ENCODE measurements at places on chromosomes 6 and 20.

GRCh38 chr6:148746363-148747144 lies at the start of gene UST:
TSS of gene UST (plus strand) at chr6:148747030. CDS start at chr6:148747431, 401 bp downstream.
- peak; percentile 31 for DNase-seq

GRCh38 chr20:8284902-8285301 lies 152.8 kb downstream of the PLCB1 start:
- no peak for DNase-seq

DNA sequence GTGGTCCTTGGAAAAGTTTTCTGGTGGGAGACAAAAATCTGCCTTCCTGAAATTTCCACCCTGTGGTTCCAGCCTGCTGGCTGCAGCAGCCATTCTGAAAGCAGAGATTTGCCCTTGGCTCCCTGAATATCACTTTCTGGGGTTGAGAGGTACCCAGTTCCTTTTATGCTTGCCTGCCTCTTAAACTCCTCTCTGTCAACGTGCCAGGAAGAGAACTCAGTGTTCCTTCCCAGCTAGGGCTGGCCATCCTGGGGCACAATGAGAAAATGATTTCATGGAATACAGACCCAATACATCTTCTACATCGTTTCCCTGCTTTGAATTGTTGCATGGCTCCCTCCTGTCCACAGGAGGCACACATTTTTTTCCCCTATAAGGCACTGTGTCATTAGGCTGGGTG lies 1.6 kb upstream of the DSN1 start:
- no peak for DNase-seq

GRCh38 chr20:44245977-44246376 lies 1.1 kb upstream of the GDAP1L1 start:
- DNase-seq, result no peak

GRCh38 chr6:148214667-148215066 lies 128.0 kb upstream of the SASH1 start:
- no peak for DNase-seq

DNA sequence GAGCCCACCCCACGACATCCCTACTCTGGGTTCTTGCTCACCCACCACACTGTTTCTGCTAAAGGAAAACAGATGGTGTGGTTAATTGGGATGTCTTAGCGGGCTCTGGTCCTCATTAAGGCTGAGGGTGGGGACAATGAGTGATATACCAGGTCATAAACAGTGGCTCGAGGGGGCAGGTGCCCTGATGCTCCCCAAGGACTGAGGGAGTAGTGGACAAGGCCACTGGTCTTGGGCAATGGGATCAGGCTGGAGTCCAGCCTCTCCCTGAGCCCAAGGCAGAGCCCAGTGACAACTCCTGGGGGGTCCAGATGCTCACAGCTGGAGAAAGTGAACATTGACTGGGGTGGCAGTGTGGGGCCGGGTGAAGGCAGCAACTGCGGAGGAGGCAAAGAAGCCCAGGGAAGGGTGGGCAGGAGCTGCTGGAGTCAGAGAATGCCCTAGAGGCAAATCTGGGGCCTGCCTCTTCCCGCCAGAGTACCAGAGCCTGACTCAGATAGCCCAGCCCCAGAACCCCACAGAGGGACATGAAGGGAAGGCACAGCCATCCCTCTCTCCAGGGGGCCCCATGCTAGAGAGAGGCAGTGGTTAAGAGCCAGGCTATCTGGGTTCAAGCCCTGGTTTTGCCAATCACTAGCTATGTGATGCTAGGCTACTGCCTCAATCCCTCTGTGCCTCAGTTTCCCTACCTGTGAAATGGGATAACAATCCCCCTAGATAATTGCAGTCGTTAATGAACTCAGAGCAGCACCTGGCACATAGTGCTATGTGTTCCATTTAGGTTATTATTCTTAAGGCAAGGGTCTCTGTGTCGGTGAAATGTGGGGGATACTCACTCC lies 72.3 kb downstream of the MRPL14 start:
- DNase-seq, result no peak

DNA sequence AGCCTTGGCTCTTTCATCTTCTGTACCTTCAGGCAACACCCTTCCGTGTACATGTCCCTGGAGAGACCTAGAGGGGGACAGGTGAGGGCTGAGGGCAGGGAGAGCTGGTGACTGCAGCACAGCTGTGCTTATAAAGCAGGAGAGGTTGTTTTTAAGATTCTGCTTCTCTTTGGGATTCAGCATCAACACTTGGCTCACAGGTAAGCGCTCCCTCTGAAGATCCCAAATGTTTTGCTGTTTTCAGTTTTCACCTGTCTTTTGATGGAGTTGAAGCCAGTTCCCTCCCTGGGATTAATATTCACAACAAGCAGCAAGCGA lies 19.4 kb upstream of the TRAF3IP2 start:
- no peak for DNase-seq

- no peak for DNase-seq
Measured at GRCh38 chr20:39849664-39850063, 839.4 kb downstream of the MAFB start.

GRCh38 chr6:167742719-167743303 lies 83.9 kb upstream of the AFDN start:
- no peak for DNase-seq

DNA sequence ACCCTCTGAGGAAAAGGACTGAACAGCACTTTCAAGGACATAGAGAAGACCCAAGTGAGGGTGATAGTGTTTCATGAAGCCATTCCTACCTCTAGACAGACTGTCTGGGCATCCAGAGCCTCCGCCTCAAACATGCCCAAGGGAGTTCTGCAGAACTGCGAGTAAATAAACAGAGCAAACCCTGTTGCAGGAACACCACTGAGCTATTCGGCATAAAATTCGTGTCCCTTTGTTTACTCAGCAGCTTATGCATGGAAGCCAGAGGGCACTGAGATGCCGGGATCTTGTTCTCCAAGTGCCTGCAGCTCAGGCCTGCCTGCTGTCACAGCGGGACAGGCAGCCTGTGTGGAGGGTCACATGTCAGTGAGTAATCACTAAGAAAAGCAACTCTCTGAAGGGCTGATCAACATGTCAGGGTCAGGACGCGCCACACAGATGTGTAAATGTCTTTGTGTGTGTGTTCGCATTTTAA lies 164.9 kb upstream of the HEY2 start:
- DNase-seq, result no peak

DNA sequence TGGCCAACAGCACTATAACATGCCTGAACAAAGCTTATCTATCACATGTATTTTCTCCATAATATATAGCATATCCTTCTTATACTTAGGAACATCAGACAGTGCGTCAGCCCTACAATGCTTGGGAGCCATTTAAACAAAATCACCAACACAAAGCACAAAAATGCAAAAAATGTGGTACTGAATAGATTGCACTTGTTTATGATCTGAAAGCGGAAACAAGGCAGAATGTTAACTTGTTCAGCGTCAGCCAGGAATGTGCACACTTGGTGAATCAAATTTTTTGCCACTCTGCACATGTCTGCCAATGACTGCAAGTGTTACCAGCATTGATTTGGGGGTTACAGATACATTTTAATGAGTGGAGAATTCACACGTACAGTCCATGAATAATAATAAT lies 14.8 kb downstream of the SLC35A1 start:
- DNase-seq, result no peak

GRCh38 chr6:41966961-41967311 lies 25.3 kb upstream of the CCND3 start:
- DNase-seq, result no peak

DNA sequence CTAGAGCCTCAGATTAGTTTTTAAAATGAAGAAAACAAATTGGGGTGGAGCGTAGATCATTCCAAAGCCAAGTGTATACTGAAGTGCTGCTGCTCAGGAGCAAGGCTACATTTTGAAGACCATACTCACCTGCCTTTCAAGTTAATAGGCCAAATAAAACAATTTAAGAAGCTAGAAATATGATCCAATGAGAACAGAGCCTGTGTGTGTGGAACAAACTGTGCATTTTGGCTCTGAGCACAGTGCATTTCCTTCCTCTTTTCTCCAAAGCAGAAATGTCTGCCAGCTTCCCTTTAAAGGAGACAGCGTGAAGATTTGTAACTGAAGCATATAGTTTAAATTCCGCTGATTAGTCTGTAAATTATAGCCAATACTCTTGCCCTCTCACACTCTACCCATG lies 3.2 kb upstream of the IFNGR1 start:
- DNase-seq, result no peak

DNA sequence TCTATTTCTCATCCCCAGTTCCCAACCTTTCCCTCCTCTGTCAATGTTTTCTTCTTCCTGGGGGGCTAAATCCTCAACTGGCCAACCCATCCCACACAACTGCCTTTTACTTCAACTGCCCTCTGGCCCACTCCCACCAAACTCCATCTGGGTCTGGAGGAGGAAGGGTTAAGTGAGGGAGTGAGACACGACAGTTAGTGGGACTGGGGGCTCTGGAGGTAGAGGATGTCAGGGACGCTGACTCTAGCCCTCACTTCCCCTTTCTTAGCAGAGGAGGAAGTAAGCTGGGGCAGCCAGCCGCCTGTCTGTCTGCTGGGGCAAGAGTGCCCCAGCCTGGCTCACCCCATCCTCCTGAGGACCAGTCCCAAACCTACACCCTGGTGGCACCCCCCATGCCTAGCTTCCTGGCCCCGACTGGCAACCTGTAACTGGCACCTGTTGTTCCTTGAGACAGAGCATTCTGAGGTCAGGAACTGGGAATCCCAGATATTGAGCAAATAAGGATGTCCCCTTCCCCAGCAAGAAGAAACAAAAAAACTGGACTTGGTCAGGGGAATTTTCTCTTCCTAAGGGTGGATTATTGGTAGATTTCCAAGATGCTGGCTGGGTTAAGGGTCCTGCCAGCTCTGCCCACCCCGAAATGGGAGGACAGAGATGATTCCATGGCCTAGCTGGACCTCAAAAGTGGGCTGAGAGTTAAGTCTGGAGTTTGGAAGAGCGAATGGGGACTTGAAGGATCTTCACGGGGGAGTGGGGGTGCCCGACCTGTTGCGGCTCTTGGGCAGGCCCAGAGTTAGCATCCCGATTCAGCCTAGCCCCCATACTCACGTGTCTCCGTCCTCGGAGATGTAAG lies 971 bp downstream of the NFKBIE start:
- DNase-seq, result no peak

GRCh38 chr6:48476257-48476656 lies 365.3 kb upstream of the PTCHD4 start:
- DNase-seq, result no peak

DNA sequence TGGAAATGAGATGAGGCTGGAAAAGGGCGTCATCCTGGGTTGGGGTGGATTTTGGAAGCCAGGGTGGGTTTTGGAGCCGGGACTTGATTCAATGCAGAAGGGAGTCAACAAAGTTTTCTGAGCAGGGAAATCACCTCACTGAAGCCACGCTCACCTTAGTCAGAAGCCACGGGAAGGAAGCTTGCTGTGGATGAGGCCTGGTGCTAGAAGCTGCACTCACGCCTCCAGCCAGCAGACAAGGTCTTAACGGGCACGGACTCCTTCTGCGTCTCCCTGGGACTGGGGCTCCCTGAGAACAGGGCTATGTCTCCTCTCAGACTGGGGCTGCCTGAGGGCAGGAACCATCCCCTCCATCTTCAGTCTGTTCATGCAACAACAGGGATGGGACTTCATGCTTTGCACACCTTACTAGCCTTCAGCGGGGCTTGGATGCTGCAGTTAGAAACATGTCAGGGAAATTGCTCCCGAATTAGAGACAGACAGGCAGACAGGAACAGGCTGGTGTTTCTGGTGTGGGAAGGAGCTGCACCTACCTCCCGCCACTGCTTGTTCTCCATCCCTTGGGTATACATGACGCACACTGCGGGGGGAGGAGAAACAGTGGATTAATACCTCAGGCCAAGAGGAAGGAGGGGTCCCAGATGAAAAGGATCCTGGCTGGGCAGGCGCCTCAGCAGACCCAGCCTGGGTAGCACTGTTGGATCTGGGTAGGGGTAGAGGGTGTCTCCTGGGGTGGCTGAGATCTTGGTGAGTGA lies 17.5 kb downstream of the CPNE5 start:
- no peak for DNase-seq

- DNase-seq, result no peak
Measured at GRCh38 chr6:138815221-138815620, 19.3 kb downstream of the ECT2L start.

DNA sequence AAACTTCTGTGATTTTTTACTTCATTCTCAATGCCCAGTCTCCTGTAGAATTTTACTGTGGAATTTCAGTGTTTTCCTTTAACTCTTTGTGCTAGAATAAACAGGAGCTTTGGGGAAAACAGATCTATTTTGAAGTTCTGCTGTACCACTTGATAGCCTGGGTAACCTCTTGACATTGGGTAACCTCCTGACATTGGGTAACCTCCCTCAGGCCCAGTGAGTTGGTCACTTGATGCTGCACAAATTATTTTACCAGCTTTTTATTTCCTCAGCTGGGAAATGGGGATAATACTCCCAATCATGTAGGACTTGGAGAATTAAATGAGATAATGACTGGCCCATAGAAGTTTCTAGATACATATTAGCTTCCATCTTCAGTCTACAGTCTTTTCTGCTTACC lies 137.3 kb upstream of the TOP1 start:
- no peak for DNase-seq

GRCh38 chr6:134421501-134421900 lies 103.6 kb upstream of the SGK1 start:
- DNase-seq, result no peak

DNA sequence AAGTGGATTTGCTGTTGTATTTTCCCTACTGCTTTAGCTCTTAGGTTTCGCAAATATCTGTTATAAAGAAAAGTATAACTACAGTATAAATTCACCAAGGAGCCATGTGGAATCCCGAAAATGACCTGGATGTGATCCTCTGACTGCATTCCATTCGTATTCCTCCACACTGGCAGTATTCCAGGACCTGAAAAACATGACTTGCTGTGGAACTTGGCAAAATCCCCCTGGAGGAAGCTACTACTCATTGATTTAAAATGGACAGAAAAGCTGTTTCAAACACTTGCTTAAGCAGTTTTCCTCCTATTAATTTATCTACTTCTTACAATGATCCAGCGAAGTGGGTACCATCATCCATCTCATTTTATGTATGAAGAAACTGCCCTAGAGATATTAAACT lies 13.3 kb upstream of the ENPP5 start:
- no peak for DNase-seq

- DNase-seq, result no peak
Measured at GRCh38 chr6:76835293-76835692, 628.0 kb downstream of the HTR1B start.
